ENCODE measurements at places on chromosomes 11 and 22.

DNA sequence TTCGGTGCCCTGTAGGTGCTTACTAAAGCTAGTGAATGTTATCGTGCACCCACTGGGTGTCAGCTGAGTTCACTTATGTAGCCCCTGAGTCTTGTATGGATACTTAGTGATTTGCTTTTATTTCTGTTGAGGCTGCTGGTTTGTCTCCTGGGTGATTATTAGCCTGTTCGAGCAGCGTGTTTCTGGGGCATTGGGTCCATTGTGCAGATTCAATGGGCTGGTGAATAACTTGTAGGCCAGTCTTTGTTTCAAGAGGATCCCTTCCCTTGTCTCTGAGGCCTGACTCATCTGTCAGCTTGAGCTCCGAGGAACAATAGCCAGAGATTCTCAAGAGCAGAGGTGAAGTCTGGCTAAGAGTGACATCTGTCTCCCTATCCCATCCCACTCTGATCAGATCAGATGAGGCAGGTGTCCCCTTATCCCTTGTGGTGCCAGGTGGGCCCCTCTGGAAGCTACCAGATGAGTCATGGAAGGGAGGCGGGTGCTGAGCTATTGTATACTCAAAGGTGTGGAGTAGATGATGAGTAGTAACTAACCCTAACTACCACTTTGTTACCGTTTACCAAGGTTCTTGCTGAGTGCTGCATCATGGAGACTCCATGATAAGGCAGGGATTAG lies 3.7 kb downstream of the MIAT start:
- DNase-seq: no peak

DNA sequence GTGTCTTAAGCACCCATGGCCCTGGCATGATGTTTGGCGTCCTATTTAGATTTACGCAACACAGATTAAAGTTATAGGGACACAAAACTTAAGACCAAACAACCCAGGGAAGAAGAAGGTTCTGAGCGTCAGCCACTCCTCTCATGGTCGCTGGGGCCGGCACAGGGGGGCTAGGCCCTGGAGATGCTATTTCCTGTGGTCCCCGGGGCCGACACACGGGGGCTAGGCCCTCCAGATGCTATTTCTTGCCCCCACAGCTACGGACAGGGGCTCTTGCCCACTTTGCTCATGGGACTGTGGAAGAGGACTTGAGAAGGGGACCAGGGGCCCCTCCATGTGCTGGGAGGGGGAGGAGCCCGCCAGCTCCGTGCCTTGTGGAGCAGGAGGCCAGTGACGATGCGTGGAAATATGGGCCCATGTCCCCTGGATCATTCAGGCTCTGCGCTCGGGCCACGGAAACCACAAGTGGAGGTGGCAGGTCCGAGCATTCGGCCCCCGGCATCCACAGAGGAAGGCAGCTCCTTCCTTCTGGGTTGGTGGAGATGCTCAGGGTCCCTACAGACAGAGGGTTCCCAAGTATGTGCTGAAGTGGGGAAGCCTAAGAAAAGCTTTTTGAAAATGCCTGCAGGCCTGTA lies 711.1 kb downstream of the BRD1 start:
- no peak for DNase-seq

GRCh38 chr11:70155386-70155785 lies 47.7 kb upstream of the FADD start:
- no peak for DNase-seq

GRCh38 chr22:41619979-41620588 lies 759 bp downstream of the DESI1 start:
- peak; percentile 5 for DNase-seq

DNA sequence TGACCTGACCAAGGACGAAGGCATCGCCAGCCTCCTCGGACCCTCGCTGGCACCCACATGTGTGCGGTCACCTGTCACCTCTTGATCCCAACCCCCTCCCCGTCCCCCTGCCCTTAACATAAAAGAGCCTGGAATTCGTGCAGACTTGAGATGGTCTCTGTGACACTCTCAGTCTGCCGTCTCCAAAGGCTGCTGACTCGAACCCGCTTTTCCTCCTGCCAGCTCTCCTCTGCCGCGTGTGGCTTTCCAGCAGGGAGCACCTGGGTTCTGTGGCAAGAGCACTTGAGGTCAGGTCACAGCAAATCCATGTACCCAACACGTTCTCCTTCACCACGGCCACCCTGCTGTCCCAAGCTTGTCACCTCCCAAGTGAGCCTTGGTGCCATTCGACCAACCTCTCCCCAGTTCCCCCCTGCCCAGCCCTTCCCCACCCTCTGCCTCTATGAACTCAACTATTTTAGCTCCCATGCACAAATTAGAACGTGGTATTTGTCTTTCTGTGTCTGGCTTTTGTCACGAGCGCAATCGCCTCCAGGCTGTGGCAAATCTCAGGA lies 207.6 kb downstream of the BRD1 start:
- DNase-seq: no peak

GRCh38 chr22:45064313-45065278 lies 54.8 kb upstream of the PHF21B start:
- DNase-seq: peak; percentile 51

GRCh38 chr11:20047006-20047768 lies 113.1 kb downstream of the DBX1 start:
- no peak for DNase-seq

DNA sequence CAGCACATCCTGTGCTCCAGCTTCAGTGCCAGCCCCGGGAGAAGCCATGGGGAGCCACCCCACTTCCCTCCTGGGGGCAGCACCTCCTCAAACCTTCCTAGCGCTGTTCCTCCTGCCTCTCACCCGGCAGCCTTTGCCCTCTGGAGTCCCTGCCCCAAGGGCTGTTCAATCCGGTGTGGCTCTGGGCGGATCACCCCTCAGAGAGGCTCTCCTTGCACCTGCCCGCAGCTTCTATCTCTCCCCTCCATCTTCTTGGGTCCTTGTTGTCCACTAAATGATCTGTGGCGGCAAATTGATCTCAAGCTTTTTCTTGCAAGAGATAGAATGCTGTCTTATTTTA lies 18.1 kb upstream of the CDKN1C start:
- no peak for DNase-seq

- no peak for DNase-seq
These were observed 1232.7 kb downstream of the BRD1 start for GRCh38 chr22:48594757-48595510.

- peak; percentile 92 for DNase-seq
These were observed 74.6 kb downstream of the ADM start for GRCh38 chr11:10379426-10379825.

DNA sequence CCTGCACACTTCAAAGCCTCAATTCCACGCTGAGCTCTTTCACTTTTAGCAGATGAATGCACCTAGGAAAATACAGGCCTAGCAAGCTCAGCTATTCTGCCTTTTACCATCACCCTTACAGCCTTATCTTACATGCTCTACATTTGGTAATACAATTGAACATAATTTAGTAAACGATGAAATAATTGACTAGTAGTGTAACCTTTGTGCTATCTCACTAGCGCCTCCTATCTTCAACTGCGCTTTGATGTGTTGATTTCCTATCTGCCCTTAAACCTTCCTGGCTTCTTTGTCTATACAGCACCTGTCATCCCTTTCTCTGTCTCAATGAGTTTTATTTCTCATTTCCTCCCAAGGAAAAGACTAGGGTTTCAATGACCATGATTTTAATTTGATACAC lies 149.7 kb downstream of the LRRC4C start:
- no peak for DNase-seq

GRCh38 chr11:125451400-125452124 lies 44.5 kb downstream of the FEZ1 start:
- no peak for DNase-seq

GRCh38 chr11:44976576-44976975 lies 25.9 kb upstream of the TP53I11 start:
- no peak for DNase-seq

GRCh38 chr11:41935241-41935640 lies 475.8 kb upstream of the LRRC4C start:
- DNase-seq: no peak

- peak; percentile 94 for DNase-seq
These were observed 268.6 kb upstream of the SESN3 start for GRCh38 chr11:95499516-95500135.

DNA sequence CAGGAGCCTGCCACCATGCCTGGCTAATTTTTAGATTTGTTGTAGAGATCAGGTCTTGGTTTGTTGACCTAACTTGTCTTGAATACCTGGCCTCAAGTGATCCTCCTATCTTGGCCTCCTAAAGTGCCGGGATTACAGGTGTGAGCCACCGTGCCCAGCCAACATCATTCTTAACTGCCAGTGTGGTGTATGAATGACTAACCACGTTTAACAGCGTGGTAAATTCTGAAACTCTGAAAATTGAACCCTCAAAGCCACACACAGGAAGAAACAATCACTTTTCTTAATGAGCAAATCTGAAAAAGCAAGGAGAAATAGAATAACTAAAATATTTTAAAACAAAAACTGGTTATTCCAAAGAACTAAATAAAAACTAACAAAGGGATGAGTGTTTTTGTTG lies 7.4 kb downstream of the TMEM9B start:
- DNase-seq: no peak

DNA sequence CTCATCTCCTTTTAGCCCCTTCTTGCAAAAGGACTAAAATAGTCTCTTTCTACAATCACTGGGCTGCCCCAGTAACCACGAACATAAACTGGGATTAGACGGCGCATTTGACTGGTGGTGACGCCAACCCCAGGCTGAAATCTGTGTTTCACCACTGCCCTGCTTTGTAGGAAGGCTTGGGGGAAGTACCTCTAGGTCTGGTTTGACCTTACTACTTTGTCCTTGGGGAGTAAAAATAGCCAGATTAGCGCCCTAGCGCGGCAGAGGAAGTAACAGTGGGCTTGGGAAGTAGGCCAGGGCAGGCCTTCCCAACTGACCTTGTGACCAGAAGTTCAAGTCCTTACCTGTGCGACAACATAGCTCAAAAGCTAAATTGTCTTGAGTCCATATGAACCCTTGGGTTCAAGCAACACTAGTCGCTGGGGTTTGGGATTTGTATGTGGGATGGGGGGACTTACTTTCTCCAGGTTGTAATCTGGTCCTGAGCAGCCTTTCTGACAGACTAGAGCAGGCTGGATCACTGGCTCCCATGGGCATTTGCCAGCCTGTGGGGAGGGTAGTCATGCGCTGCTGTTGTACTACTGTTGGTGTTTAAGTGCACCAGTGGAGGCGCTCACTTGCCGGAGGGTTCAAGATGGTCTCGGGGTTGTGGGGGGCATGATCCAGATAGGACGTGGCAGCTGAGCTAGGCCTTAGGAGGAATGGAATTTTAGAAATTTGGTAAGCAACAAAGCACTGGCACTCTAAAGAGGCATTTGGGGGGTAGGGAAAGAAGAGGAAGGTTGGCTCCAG lies 953 bp upstream of the PACS1 start:
- DNase-seq: peak; percentile 68

- DNase-seq: no peak
These were observed 181.0 kb downstream of the INSC start for GRCh38 chr11:15295695-15296094.

GRCh38 chr11:100647861-100648260 lies 39.2 kb upstream of the ARHGAP42 start:
- DNase-seq: no peak

GRCh38 chr11:5553343-5553742 lies 5.0 kb upstream of the OR52H1 start:
- peak; percentile 9 for DNase-seq
